ENCODE measurements at places on chromosomes 1 and 21.
A peak's percentile ranks its signal among the peaks of the same experiment; 100 is the strongest.

DNA sequence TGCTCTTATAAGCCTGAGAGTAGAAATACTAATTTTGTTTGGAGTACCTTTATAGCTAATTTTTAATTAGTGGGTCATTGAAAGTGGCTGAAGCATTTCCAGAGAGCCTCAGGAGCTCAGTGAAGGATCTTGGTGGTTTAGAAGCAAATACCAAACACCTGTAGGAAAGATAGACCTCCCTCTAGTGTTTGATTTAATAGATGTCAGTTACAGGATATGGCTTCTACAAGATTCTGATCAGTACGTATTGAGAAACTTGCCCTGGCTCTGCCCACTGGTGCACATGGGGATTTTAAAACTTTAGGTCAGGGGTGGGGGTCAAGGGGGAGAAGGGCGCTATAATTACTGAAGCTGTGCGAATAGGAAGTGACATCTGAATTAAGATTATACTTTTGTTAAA is 122.2 kb downstream of the POU2F1 start:
- no peak for DNase-seq

DNA sequence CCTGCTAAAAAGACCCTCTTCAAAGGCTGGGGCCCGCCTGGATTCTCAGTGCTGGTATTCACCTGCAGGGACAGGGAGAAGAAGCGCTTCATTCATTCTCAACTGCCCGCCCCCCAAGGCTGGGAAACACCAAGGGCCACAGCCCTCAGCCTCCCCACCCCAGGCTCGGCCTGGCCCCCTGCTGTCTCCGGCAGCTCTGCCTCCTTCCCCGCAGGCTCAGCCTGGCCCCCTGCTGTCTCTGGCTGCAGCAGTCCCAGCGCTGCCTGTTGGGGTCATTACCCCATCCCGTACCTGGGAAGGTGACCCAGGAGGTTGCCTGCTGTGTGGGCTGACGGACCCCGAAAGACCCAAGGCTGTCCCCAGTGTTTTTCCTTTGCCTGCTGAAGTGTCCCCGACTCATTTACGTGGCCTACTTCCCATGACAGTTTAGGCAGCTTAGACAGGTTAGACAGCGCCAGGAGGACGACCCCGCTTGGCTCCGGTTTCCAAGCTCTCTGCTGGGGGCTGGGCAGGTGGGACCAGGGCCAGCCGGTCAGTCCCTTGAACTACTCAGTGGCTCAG is 22.9 kb upstream of the CLSTN1 start:
- DNase-seq, result no peak

- DNase-seq, result no peak
Measured at GRCh38 chr1:205276689-205277065, 44.9 kb downstream of the NUAK2 start.

DNA sequence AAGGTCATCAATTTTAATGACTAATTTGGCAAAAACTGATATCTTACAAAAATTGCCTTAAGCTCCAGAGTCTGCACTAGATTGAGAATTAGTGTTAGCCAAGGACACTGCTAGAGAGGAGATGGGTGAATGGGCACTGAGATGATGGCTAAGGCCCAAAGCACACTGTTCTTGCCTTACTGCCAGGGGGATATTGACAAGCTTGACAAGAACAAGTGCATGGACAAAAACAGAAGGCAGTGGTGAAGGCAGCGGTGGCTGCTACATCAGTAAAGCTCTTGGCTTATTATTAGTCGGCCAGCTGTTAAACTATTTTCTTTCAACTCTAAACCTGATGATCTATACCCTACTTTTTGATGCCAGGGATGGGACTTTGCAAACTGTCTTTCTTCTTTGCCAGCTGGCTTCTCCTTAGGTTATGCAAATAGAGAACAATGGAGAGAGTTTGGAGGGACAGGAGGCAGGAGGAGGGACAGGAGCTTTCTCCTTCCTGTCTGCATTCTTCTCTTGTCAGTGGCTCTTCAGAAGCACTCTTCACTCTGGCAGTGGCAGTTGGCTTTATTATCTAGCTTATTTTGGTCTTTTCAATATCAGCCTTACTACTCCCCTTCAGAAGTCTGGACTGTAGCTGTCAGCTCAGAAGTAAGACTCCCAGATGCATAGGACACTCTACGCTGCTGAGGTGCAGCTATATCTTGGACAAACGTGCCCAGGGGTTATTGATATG is 853.5 kb upstream of the TMPRSS15 start:
- no peak for DNase-seq

- no peak for DNase-seq
Measured at GRCh38 chr1:168031627-168032026, 94.8 kb upstream of the MPC2 start.

DNA sequence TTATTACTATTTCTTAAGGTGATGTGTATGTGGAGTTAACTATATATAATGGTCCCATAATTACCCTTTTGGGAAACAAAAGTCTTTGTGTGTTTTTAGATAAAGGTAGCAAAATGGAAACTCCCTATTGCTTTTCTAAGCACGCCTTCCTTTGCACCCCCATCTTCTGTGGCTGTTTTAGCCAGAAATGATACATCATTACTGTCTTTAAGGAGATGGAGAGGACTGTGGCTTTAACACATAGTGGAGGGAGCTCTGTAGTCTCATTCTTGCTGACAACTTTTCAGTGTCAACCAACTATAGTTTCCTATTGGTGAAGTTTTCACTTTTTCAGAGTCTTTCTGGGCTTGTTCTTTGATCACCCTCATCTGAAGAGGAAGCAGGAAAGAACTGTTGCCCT is 1.0 kb downstream of the APOBEC4 start:
- no peak for DNase-seq

DNA sequence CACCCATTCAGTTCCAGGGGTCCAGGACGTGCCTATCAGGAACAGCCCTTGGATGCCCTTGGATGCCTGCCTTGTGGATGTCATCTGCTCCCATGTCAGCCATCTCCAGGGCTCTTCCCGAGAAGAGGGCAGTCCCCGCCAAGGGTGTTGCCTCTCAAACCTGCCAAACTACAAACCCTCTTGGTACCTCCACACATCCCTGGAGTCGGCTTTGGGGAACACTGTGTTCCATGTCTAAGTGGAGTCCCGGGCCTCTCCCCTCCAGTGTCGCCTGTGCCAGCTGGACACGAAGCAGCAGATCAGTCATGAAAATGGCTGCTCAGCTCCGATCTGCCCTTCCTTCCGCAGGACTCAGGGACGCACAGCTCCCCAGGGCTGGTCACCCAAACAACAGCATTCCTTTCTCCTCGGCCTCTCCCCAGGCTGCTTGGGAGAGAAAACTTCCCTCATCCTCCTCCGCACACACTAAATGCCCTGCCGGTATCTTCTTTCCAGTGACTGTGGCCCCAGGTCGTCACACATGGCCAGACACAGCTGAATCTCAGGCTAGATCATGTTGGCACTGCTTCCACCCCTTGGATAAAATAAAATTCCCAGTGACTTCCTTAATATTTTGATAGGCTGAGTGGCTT is 53.4 kb downstream of the GALNT2 start:
- DNase-seq, result no peak

GRCh38 chr1:8364528-8365442 is 46.9 kb downstream of the SLC45A1 start:
- no peak for DNase-seq

DNA sequence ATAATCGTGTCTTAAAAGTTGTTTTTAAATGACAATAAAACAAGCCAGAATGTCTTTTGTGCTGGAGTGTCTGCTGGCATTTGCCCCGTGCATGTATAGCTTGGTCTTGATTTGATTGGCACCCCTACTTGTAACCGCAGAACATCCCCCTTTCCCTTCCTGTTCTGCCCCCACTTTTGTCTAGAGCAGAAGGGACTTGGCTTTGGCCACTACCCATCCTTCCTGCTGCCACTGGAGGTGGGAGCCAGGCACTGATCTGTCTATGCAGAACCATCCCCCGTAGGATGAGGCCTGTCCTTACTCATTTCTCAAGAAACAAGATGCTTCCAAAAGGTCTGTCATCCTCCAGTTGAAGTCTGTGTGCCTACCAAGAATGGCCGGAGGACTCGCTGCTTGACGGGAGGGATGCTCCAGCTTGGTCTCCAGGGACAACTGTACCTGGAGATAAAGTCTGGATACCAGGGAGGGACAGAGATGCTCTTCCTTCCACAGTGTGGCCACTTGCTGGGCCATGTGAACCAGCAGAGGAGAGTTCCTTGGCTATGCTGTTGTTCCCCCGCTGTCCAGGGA is 1.1 kb upstream of the SLC27A3 start:
- DNase-seq, result no peak

- DNase-seq, result peak; percentile 73
Measured at GRCh38 chr1:29237852-29238619, 1.7 kb downstream of the PTPRU start.

DNA sequence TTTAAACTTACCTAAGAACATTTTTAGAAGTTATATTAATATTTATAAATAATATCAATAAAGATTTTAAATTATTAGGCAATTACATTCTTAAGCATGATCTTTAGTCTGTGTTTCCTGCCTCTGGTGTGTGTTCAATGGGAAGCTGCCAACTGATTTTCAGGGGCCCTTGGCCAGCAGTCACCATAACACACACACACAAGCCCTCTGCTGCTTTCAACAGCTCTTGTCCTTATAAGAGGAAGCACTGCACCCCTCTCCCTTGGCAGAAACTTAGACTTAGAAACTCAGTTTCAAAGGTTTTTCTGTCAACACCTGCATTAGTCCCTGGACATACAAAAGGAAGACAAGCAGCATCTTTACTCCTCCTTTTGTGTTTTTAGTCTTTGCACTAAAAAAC is 81.4 kb downstream of the VAV3 start:
- no peak for DNase-seq

- no peak for DNase-seq
Measured at GRCh38 chr21:44333509-44334328, 5.5 kb downstream of the CFAP410 start.

GRCh38 chr1:32219022-32219421 is 3.1 kb downstream of the TMEM234 start:
- no peak for DNase-seq

DNA sequence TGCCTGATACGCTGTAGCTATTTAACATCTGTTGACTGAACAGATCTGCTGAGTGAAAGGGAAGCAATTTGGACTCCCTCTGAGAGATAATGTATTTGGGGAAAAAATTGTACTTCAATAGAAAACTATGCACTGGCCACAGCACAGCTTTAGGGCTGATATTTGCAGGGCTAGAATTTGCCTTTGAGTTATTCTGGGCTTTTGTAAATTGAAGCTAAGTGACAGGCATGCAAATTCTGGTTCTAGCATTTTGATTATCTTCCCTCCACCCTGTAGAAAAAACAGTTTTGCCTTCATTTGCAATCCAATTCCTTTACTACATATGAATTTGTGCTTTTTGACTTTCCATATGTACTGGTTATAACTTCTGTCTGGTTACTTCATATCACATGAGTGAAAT is 7.9 kb downstream of the KYAT3 start:
- no peak for DNase-seq

DNA sequence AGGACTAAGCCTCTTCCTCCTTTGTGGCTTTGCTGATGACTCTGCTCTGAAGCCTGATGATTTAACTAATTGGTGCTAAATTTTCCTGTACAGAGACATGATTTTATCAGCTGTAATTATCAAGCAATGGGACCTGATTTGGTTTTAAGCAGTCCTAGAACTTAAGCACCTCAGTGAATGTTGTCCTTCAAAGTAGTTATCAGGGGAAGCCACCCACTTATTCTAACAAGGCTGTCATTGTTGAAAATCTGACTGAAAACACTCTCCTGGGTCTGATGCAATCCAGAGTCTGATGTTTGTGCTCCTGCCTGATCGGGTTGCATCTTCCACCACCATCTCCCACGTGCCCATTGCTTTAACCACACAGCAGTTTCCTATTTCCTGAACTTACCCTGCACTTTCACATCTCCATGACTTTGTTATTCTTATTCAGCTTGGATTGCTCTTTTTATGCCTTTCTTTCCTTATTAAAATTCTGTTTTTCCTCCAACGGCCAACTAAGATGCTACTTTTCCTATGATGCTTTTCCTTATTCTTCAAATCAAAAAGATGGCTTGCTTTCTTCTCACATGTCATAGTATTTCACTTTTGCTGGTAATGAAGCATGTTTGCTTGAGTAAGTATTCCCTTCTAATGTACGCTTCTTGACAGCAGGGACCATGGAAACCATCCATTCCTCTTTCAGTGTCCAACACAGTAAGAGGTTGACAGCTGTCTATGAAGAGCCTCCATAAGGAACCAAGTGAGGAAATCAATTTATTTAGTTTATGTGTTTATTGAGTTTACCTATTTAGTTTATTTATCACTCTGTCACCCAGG is 55.0 kb downstream of the S1PR1 start:
- no peak for DNase-seq

- no peak for DNase-seq
Measured at GRCh38 chr1:54998677-54999076, at the start of gene BSND. Gene BSND (plus strand): TSS chr1:54998933. CDS start chr1:54999187, 254 bp downstream.

- DNase-seq, result no peak
Measured at GRCh38 chr1:179873438-179873851, 4.2 kb downstream of the TOR1AIP2 start.

GRCh38 chr21:41641821-41642701 is 124.8 kb downstream of the RIPK4 start:
- no peak for DNase-seq

DNA sequence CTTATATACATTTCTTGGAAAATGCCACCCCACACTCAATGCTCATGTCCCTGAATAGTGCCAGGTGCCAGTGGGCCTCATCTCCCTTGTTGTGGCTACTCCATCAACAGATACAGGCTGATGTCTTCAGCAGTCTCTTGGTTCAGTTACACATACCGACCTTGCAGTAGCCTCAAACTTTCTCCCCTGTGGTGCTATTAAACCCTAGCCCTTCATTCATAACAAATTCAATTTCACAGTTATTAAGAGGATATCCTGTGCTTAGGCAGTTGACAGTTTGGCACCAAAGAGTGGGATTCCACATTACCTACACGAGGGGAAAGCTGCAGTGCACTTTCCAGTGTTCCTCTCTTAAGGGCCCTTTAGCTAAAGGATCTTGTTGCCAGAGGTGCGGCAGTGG is 35.9 kb upstream of the CAMK1G start:
- no peak for DNase-seq

GRCh38 chr1:184986250-184986649 is 11.9 kb upstream of the NIBAN1 start:
- no peak for DNase-seq

- no peak for DNase-seq
Measured at GRCh38 chr1:204846546-204846945, 24.1 kb upstream of the NFASC start.

GRCh38 chr1:47894410-47895278 is 102.5 kb downstream of the TRABD2B start:
- no peak for DNase-seq

DNA sequence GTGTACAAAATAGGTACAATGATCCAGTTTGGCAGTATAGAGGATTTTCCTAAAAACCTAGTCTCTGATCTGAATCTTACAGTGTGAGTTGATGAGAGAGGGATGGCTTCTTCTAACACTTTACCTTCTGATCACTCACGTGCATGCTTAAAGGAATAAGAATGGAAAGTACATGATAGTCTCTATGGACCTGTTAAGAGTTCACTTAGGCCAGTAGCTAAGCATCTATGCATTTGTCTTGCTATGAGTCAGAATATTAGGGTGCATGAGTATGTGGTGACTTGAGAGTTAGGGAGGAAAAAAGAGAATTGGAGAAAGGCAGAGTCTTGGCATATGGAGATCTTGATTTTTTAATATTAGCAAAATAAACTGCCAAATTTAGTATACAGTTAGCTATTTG is 206.3 kb downstream of the COL11A1 start:
- no peak for DNase-seq

GRCh38 chr1:87325982-87326738 is 2.5 kb upstream of the LMO4 start:
- DNase-seq, result no peak
